ENCODE measurements at places on chromosomes 4 and X.

- DNase-seq = no peak
Observed at GRCh38 chr4:107804956-107805355, 19.8 kb upstream of the SGMS2 start.

- no peak for DNase-seq
Observed at GRCh38 chrX:39900777-39901170, 197.0 kb downstream of the BCOR start.

DNA sequence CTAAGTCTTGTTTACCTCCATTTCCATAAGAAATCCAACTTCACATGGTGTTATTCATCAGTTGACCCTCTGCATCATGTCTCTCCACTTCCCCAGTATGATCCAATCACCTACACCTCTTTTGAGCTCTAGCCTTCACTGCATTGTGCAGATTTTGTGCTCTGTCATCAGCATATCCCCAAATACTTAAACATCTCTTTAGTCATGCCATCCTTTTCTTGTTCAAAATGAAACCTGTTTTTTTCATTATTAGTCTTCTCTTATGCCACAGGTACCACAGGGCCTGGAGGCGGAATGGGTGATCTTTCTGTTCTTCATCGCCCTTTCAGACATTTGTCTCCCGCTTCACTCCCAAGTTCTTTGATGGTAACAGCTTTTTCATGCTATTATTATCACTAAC, 382.7 kb upstream of the GALNTL6 start:
- DNase-seq = no peak

GRCh38 chrX:6159468-6159867, 69.2 kb downstream of the NLGN4X start:
- DNase-seq = no peak

- no peak for DNase-seq
Observed at GRCh38 chr4:8647626-8648025, 55.1 kb downstream of the CPZ start.

DNA sequence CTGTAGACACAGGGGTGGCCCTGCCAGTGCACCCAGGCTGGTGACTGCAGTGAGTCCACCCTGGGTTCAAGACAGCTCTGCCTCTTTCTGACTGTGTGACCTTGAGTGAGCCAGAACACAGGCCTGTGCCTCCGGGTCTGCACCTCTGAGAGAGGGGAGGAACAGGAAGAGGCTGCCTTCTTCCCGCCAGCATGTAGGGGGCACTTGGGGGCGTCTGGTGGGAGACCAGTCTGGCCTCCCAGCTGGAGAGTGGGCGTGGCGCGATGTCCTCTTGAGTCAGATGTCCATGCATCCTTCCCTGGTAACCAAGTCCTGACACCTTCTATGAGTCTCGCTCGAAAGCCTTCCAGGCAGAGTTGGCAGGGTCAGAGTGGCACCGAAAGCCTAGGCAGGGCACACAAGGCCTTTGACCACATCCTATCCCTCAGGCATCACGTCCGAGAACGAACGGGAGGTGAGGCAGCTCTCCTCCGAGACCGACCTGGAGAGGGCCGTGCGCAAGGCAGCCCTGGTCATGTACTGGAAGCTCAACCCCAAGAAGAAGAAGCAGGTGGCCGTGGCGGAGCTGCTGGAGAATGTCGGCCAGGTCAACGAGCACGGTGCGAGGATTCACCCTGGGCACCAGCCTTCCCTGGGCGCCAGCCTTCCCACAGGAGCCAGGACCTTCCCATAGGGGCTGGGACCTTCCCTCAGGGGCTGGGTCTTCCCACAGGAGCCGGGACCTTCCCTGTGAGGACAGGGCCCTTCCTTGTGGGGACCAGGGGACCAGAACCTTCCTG, 21.3 kb downstream of the WFS1 start:
- no peak for DNase-seq

GRCh38 chrX:115467961-115468360, 93.0 kb upstream of the PLS3 start:
- DNase-seq = no peak

- DNase-seq = no peak
Observed at GRCh38 chr4:141802333-141802732, 165.9 kb downstream of the IL15 start.

DNA sequence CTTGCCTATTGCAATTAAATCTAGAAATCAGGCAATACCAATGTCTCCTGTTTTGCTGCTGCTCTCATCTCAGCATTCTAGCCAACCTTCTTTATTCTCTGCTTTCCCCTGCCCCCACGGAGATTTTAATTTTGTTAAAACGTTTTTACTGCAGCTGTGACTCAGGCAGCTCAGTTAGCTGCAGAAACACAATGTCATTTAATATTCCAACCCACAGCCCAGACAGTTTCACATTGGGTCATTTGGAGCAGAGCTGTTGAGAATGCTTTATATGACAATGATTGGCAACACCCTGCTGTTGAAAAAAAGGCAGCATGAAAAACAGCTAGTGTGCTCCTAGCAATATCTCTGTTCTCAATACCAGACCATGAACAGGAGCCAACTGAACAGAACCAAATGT, 12.6 kb upstream of the SLC10A4 start:
- no peak for DNase-seq

DNA sequence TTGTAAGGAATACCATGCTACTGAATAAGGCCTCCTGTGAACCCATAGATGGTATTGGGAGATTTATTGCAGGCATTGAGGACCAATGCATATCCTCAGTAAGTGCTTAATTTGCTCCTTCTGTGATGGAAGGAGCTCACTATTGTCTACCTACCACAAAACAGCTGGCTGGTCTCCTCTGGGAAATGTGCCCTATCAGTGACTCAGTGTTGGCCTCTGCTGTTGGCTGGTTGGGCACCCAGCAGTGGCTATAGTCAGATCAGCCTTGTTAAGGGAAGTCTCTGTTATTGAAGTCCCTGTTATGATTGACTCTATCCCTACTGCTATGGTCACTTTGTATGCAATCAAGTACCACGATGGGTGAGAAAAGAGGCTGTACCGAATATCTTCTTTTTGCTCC, 27.5 kb upstream of the OTUD4 start:
- no peak for DNase-seq

- no peak for DNase-seq
Observed at GRCh38 chrX:22634751-22635150, 362.0 kb downstream of the CBLL2 start.

DNA sequence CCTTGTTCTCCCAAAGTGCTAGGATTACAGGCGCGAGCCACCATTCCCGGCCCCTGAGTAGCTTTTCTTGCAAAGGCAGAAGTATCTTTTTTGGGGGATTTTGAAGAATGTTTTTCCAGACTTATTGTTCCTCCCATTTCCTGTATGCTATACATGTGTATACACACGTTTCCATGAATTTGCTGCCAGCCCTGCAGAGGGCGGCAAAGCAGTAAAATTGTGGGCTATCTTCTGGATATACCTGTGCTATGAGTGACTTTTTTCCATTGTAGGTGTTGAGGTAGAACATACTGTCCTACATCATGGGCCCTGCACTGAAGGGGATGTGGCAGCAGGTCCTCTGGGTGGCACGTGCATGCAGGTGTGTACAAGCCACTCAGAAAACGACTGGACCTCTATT, 16.9 kb upstream of the MED28 start:
- DNase-seq = peak; percentile 42

DNA sequence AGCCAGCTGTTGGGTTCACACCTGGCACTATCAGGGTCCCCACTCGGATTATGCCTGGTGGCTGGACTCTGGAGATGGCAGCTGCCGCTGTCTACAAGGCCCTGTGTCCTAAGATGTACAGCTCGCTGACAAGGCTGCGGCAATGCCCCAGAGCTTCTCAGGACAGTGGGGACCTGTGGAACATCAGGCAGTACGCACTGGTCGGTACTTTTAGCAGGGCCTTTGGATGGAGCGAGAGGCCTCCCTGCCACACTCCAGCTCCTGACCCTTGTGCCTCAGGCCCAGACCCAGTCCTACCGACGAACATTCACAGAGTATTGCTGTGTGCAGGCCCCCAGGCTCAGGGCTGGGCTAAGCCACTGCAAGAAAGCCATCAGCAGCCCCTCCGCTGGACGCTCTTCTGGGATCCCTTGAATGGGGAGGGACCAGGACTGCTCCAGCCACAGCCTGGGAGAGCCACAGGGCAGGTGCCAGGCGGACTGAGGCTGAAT, 45.7 kb upstream of the HMX1 start:
- DNase-seq = no peak

Measured in RKO (cell line).